RWPE1 (cell line): ENCODE measurements at places on chromosomes 2 and 18.
A peak's percentile ranks its signal among the peaks of the same experiment; 100 is the strongest.

DNA sequence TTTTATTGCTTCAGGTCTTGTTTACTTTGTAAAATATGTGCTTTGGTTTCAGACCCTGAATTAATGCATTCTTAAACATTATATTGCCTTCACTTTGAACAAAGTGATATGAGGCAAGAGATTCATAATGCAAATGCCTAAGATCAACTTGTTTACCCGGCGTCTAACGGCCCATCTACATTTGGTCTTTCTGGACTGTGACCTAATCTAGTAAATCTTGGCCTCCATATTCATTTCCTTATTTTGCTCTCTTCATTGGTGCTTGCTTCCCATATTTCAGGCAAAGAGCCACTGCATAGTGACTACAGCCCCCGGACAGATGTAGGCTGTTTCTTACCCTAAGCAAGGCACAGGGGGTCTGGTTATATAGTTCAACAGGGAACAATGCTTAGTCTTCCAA, 53.0 kb upstream of the SLC39A10 start:
- no peak for DNase-seq

DNA sequence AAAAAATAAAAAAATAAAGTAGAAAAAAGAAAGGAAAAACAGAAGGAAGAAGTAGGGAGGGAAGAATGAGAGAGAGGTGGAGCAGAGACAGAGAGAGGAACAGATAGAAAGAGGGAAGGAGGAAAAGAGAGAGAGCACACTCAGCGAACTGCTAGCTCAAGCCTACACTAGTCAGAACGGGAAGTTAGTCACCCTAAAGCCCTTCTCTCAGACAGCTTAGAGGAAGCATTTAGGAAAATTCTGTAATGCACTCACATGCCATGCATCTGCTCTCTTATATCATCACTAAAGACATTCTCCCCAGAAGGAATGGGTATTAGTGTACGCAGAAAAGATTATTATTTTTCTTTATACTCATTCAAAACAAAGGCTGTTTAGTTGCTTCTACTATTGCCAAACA, 68.1 kb upstream of the SULT1C3 start:
- no peak for DNase-seq

GRCh38 chr2:223075301-223076270, 23.6 kb downstream of the KCNE4 start:
- no peak for DNase-seq

DNA sequence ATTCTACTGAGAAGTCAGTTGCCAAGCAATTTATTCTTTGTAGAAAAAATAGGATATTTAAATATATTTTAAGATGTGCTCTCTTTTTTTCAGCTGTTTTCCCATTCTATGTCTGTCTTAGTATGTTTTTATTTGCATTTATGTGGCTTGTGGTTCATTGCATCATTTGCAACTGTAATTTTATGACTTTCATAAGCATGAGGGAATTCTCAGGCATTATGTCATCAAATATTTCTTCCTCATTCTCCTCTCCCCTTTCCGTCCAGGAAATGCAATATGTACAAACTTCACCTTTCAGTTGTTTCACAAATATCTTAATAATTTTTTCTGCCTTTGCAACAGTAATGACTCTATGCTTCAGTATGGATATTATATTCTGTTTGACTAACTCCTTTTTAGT, 560.2 kb upstream of the LRATD1 start:
- no peak for DNase-seq

DNA sequence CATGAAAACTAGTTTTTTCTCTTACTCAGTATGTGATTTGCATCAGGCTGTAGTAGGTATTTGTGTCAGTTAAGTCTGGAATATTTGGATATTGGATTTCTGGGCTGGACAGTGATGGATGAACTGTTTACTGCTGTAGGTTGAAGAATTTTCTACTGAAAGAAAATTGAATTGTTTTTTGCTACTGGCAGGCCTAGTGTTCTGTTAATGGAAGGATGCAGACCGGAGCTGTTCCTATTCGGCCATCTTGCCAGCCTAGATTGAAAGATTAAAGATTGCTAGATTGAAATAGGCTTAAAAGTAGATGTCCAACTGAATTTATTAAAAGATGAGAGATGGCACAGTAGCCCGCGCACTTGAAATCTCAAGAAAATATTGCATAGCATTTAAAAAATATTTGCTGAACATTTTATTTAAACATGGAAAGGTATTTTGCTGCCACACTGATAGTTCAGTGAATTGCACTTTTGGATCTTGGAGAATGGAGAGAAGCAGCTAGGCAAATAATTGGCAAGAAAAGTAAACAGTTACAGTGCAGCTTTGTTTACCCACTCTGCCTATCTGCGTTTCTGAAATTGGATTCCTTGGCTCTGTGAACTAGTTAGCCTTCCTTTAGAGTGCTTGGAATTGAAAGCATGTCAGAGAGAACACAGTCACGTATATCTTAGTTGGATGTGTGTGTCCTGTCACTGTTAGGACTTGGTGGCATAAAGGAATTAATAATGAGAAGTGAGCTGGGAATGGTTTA, 54.1 kb downstream of the EPB41L5 start:
- DNase-seq, result no peak

DNA sequence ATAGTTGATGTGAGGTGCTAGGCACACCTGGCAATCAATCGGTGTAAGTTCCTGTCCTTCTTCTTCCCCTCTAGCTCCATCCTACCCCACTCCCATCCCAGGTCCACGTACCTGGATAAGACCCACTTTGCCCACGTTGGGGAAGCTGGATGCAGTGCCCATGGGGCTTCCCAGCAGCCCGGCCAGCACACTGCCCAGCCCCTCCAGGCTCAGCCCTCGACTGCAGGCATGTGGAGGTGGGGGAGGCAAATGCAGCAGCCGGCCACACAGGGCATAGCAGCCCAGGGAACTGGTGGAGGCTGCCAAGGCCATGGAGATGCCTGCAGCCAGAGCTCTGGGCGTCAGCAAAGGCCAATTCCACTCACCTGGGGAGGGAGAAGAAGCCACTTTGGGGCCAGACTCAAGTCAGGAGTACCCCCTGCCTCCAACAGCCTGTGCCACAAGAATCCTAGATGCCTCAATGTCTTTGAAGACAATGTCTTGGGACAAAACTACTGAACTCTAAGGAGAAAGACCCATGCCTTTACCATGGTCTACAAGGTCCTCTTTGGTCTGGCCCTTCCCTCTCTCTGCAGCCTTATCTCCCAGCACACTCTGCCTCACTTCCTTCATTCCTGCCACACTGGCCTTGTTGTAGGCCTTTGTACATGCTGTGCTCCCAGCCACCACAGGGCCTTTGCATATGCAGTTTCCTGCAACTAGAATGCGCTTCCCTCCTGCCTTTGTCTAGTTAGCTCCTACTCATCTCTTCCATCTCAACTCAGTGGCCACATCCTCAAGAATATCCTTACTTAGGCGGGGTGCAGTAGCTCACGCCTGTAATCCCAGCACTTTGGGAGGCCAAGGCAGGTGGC, 4.5 kb downstream of the SLC23A3 start:
- no peak for DNase-seq

- no peak for DNase-seq
Observed at GRCh38 chr2:46937471-46937901, 21.9 kb upstream of the MCFD2 start.

GRCh38 chr2:71191570-71191943, 35.3 kb downstream of the PAIP2B start:
- no peak for DNase-seq

DNA sequence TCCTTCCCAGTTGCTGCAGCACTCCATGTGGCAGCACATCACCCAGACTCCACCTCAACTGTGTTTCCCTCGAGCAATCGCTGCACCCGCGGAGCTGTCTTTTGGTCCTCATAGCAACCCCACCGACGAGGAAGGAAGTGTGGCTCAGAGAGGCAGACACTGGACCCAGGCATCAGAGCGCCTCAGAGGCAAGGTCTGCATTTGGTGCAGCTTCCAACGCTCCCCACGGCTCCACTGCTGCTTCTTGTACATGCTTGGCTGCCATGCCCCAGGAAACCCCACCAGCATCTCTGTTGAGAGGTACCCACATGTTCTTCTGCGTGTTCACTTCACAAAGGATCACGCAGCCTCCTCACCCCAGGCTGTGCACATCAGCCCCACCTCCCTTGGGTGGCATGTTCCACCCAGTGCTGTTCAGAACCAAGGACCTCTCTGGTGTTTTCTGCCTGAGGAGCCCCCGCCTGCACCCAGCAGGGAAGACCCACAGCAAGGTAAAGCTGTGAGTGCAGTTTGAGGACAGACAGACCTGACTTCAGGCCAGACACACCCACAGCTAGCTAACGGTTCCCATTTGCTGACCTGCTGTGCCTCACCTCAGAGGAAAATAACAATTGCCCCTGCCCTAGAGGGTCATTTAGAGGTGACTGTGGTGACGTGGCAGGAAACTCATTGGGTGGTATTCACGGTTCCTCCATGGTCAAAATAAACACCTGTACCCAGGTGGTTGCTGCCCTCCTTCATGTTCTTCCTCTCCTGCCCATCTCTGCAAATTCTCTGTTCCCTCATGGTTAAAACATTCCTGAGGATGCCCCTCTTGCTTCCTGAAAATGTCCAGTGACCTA, 326.3 kb upstream of the MYT1L start:
- DNase-seq, result no peak

DNA sequence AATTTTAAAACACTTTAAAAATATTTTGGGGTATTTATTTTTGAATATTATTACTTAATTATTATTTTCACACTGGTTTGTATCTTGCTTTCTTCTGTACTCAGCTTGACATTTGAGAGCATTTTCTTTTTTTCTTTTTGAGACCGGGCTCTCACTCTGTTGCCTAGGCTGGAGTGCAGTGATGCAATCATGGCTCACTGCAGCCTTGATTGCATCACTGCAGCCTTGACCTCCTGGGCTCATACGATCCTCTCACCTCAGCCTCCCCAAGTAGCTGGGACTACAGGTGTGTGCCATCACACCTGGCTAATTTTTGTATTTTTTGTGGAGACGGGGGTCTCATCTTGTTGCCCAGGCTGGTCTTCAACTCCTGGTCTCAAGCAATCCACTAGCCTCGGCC, 79.9 kb upstream of the DLX2 start:
- no peak for DNase-seq

DNA sequence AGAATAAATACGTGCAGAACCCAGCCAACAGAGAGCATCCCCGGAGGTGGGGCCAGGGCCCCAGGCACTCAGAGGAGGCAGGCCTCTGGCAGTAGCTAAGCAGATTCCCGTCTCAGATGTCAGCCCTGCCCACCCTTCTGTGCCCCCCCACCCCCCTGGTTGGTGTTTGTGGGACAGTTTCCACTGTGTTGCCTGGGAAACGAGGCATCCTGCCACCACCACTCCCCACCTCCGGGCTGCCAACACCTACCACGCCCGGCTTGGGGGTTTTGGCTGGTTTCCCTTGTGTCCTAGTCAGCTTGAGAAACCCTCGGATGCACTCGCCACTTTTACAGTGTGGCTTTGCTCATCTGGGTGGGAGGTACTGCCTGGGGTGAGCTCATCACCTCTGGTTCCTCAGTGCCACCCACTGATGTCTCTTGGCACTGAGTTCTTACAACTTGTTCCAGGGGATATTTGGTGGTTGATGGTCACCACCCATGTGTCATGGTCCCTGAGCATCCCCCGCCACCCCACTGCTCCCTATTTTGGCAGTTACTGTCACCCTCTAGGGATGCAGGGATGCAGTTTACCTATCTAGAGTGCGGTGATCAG, 72.4 kb upstream of the YWHAQ start:
- peak; percentile 87 for DNase-seq

- DNase-seq, result no peak
Observed at GRCh38 chr2:121388371-121388770, 103.4 kb upstream of the TFCP2L1 start.

- DNase-seq, result no peak
Observed at GRCh38 chr2:54680397-54681041, 42.9 kb upstream of the EML6 start.

GRCh38 chr2:74902281-74902860, 56.1 kb upstream of the POLE4 start:
- no peak for DNase-seq

- DNase-seq, result no peak
Observed at GRCh38 chr2:96167407-96168013, 22.3 kb upstream of the DUSP2 start.

GRCh38 chr2:119741868-119742267, 17.9 kb upstream of the PTPN4 start:
- no peak for DNase-seq
